ENCODE measurements at places on chromosomes 6 and 20.

- DNase-seq, result peak; percentile 73
Observed at GRCh38 chr6:152309648-152310047, 327.5 kb downstream of the SYNE1 start.

GRCh38 chr6:144769142-144769541, 484.0 kb downstream of the UTRN start:
- no peak for DNase-seq

GRCh38 chr6:9581155-9581554, 833.7 kb downstream of the TFAP2A start:
- DNase-seq, result no peak

GRCh38 chr20:17533396-17533795, 2.2 kb upstream of the BFSP1 start:
- DNase-seq, result no peak

GRCh38 chr6:169559592-169559991, 142.2 kb downstream of the WDR27 start:
- no peak for DNase-seq

DNA sequence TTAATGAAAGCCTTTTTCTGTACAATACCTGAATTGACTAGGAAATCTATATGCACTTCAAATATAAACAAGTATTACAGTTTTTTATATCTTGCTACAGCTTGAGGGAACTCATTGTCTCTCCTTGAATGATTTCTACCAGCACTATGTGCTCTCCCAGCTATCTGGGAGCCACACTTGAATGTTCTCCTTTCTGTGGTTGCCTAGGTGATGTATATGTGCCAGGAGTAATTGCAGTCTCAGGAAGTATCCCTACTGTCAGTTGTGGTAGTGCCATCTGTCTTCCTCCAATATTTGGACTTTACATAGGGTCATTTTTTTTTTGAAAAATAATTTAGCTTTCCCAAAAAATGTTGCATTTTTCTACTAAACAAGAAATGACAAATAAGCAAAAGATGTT, 288.0 kb upstream of the PLCB4 start:
- no peak for DNase-seq

DNA sequence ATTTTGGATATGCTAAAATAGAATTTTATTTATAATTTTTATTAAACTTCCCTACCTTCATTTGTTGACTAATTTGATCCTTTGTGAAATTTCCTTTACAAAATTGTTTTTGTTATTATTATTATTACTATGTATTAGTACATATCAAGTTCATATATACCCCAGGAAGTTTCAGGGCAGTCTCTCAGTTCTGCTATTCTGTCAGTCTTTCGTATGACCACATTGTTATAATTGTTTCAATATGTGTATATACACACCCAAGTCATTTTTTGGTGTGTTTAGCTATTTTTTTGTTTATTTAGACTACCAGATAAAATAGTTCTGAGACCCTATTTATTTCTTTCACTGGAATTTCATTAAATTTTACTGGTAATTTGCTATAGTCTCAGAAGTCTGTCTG, 72.1 kb downstream of the NKAIN2 start:
- DNase-seq, result no peak

- DNase-seq, result peak; percentile 4
Observed at GRCh38 chr6:46772762-46773161, 20.4 kb upstream of the MEP1A start.

DNA sequence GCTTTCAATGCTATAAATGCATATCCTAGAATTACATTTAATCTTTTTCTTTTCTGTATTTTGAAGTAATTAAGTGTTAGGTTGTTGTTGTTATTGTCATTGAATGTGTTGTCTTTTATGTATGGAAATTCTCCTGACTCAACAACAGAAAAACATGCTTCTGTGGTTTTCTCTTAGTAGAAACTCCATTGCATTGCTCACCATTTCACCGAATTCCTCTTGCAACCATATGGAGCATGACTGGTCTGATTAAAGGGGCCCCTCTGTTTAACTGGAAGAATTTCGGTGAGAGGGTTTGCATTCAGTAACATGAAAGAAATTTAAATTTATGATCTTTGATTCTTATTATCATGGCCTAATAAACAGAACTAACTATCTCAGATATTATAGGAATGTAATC, 454.3 kb upstream of the JARID2 start:
- no peak for DNase-seq

DNA sequence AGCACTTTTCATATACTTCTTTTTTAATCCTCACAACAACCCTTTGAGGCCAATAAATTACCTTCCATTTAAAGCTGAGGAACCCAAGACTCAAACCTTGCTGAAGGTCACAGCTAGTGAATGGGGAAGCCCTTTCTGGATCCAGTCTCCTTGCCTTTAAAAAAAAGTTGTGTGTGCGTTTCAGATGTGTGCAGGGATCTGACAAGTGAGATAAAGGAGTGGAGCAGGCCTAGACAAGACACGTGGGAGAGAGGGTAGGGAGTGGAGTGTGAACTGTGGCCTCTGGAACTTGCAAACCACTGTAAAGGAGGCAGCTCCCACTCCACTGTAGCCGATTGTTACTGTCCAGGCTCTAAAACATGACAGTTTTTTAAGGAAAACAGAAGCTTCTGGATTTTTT, 1.9 kb downstream of the KLHL32 start:
- no peak for DNase-seq

- DNase-seq, result no peak
Observed at GRCh38 chr6:26008470-26008869, 45.9 kb downstream of the TRIM38 start.

DNA sequence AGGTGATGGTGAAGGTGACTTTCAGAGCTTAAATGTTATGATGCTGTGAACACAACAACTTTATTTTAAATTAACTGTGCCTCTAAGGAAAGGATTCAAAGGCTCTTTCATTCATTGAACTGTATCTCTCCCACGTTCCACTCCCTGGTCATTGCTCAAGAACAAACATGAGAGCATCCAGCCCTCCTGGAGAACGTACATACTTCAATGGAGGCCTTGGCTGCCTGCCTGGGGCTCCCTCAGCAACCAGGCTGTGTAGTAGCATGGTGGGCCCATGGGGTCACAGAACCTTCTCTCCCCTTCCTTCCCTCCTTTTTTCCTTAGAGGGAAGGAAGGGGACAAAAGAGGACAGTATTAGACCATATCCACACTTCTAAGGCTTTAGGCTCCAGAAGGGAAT, 234.3 kb downstream of the CDC5L start:
- DNase-seq, result no peak

- no peak for DNase-seq
Observed at GRCh38 chr6:11535801-11536230, 1.7 kb upstream of the TMEM170B start.

DNA sequence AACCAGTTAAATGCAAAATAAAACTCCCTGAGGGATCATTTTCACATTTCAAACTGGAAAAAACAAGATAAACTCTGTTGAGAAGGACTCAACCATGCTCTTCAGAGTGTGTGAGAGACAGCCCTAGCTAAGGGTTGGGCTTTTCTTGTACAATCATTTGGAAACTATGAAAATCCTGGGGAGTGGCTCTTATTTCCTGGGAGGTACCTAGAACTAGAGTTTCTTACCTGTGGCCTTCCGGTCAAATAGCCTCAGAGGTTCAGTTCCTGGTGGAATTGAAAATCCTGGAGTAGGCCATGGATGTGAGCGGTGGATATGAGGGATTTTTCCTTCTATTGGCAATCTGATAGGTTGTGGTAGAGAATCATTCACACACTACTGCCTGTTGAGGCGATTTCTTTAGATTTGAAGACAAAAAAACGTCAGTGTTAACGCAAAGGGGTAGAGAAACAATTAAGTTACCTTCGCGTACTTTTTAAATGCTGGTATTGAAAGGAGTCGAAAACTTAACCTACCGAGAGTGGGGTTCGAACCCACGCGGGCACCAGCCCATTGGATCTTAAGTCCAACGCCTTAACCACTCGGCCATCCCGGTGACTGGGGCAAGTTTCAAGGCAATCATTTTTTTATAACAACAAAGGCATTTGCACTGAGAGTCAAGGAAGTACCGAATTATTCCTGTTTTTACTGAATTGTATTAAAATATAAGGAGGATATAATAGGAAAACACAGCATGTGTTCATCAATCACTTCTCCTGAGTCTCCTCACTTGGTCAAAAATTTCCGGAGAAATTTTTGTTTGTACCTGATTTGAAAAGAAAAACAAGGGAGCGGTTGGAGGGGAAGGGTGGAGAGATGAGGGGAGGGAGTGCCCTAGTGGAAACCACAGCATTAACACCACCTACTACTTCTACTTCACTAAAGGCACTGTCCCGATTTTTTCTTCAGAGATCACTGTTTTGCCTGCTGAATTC, 191.3 kb downstream of the OR2B2 start:
- no peak for DNase-seq

GRCh38 chr20:2331106-2331505, 35.3 kb downstream of the TGM3 start:
- no peak for DNase-seq
